ENCODE measurements at places on chromosomes 1 and 21. TPM values are rescaled to one million over a fixed set of nuclear protein-coding genes. Genes with fewer than 3 reads are reported as not detected.

GRCh38 chr21:41410767-41411448 lies 15.1 kb upstream of the MX1 start:
- DNase-seq = peak; percentile 43

DNA sequence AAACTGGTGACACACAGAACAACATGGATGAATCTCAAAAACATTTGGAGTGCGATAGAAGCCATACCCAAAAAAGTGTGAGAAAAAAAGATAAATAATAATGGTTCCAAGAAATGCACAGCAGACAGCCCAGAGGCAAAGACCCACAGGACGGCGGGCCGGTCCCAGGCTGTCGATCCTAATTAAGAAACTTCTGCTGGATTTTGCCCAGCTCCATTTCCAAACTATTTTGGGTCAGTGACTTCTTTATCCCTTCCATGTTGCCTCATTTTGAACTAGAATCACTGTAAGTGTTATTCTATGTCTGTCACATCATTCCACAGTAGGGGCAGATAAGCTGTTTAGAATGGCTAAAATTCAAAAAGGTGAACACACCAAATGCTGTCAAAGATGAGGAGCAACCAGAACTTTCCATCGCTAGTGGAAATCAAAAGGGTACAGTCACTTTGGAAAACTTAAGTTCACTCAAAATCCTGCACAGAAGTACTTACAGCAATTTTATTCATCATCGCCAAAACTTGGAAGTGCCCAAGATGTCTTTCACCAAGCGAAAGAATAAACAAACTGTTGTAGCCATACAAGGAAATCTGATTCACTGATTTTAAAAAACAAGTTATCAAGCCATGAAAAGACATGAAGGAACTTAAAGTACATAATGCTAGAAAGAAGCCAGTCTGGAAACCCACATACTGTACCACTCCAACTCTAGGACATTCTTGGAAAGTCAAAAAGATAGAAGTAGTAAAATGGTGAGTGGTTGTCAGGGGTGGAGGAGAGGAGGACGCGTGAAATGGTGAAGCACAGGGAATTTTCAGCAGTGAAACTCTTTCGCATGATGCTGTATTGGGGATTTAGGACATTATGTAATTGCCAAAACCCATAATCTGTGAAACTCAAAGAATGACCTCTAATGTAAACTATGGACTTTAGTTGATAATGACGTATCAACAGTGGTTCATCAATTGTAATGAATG lies 7.5 kb downstream of the NBPF1 start:
- DNase-seq = no peak

DNA sequence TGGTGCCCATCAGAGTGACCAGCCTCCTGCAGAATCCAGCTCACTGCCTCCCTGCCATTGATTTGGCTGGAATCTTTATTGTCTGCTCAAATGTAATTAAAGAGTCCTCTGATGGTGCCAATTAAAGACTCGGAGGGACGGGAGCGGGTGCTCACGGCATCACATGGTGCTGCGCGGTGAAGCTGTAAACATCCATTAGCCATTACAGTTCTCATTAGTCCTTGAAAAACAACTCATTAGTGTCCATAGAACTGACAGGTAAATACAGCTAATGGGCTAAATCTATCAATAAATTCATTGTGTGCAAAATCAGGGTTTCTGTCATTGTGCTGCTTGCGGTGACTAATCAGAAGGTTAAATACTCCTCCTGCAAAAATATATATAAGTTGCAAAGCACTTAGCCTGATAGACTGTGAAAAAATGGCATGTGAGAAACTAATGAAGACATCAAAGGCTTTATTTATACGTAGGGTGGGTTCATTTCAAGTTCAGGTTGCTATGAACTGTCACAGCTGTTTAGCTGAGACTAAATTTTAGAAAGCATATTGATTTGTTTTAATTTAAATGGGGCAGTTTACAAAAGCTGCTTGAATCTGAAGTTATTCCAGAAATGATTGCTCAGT lies 289.8 kb upstream of the POU3F1 start:
- no peak for DNase-seq

Gene NOL9
- total RNA-seq = 23.2 TPM

DNA sequence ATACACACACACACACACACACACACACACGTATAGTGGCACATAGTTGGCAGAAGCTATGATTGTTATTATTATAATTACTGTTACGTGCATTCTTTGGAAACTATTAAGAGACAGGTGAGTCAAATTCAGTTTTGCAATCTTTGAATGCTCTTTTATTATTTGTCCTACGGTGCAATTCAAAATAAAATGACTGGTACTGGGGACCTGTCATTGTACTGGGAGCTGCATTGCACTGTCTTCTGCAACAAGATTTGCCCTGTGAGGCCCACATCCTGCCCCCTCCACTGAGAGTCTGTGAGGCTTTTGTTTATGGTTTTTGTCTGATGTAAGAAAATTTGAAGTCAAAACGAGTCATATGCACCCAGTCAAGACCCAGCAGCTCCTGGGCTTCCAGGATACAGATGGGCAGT lies 1.9 kb downstream of the LY9 start:
- DNase-seq = no peak

DNA sequence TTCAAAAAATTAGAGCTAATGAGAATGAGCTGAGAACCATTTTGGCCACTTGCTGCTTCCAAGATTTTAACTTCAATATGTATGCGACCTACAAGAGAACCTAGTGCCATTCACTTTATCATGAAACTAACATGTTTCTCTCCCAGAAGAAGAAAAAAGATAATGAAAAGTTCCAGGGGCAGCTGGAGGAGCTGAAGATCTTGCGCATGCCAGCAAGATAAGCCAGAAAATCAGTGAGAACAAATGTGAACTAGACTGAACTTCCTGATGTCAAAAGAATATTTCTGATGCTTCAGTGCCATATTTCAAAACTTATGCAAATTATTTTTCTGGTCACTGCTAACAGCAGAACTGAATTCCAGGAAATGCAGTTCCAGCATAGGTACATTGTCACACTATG lies 1265.1 kb downstream of the BRINP3 start:
- no peak for DNase-seq

Gene BRDT
- not detected for total RNA-seq

Measured in mesenteric fat pad (tissue), 1 donor.